ENCODE measurements at places on chromosomes 1 and 21.

GRCh38 chr21:18000981-18001686 is 182.0 kb upstream of the C21orf91 start:
- no peak for DNase-seq

DNA sequence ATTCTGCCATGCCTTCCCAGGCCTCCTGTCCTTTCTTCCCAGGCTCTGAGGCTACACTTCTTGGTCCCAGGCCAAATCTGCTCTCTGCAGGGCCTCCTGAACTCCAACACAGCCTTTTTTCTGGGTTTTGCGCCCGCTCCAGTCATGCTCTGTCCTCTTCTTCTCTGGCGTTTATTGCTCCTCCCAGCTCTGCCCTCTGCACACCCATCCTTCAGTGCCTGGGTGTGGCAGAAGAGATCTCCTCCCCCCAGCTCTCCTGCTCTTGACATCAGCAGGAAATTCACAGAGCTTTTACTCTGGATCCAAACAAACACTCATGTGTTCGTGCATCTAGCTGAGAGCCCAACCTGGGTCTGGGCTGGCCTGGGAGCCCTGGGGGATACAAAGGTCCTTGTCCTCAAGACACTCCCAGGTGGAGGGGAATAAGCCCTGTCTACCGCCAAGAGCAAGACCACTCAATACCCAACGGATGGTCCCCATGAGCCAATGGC is 22.9 kb upstream of the EPS8L3 start:
- no peak for DNase-seq

- DNase-seq, result no peak
These were observed 163.8 kb downstream of the BACH1 start for GRCh38 chr21:29462479-29462878.

DNA sequence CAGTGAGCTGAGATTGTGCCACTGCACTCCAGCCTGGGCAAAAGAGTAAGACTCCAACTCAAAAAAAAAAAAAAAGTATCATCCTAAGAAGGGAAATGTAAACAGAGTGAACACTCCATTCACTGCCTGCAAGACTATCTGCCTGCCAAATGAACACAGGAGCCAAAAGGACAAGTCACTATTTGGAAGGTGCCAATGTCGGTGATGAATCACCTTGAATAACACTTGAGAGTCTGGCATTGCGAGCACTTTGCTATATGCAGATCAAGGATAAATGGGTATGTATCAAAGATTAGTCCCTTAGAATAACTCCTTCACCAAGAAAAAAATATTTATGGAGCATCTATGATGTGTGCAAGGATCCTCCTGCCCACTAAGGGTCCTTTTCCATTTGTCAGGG is 6.6 kb downstream of the UBR4 start:
- DNase-seq, result no peak

- DNase-seq, result no peak
These were observed 6.6 kb downstream of the EPHB2 start for GRCh38 chr1:22717037-22717760.
